ENCODE measurements at places on chromosomes 2 and 18.

- DNase-seq: no peak
Measured at GRCh38 chr18:9049495-9049809, 53.0 kb upstream of the NDUFV2 start.

GRCh38 chr18:5463390-5463789, 80.4 kb downstream of the EPB41L3 start:
- DNase-seq: no peak

DNA sequence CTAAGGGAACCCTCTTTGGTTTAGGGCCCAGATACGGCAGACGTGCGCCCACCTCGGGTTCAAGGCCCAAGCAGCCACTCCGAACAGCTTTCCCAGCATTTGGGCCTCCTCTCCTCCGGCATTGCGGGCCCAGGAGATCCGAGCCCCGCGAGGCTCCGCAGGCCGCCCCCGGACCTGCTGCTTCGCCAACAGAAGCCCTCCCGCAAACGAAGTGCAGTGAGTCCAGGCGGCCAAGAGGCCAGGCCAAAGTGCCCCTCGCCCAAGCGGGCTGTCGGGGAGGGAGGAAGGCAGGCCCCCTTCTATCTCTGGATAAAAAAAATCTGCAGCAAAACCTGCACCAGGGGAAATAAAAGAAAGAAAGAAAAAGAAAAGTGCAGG, 6.0 kb downstream of the EN1 start:
- no peak for DNase-seq

DNA sequence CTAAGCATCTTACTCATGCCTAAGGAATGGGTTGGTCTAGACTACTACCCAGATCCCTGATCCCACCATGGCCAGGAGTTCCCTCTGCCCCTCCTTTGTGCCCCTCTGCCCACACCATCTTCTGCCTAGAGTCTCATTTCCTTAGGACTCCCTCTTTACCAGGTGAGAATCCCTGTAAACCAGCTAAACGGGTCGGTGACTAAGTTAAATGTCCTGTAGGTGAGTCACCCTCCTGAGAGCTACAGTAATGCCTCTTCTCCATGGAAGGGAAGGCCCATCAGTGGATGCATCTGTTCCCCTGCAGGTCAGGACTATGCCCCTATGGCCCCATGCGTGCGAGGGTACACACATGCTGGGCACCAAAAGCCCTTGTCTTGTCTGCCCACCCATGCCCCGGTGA, 25.4 kb downstream of the PTGR3 start:
- DNase-seq: no peak

- no peak for DNase-seq
Measured at GRCh38 chr2:177682836-177683660, 290.5 kb downstream of the AGPS start.

- DNase-seq: no peak
Measured at GRCh38 chr2:43824951-43825493, 13.6 kb downstream of the ABCG5 start.

DNA sequence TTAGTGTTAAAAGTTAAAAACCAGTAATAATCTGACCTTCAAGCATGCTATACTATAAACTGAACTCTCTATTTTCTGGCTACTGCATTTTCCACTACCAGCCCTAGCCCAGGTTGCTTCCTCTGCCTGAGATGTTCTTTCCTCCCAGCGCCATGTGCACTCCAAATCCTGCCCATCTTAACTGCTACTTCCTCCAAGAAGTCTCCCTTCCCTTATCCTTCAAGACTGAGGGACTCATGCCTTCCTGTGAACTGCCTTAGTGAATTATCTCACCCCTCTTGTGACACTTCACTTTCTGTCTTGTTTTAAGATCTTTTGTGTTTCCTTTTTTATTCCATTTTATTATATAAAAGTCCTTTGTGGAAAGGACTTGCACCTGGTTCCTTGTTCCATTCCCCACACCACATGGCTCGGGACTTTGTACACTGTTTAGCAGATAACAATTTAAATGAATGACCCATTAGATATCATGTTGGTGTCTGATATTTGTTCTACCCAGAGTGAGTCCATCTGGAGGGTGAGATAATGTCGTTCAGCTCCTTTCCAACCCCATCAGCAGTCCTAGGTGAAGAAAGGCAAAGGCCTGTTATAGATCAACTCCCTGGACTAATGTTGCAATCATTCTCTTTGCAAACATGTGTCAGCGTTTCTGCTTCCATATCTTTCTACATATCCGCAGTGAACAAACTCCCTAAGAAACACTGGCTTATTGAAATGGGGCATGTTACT, 20.9 kb upstream of the AGFG1 start:
- DNase-seq: no peak

- no peak for DNase-seq
Measured at GRCh38 chr2:17871639-17872038, 6.8 kb upstream of the KCNS3 start.

GRCh38 chr2:201223089-201224073, 37.0 kb upstream of the CASP8 start:
- no peak for DNase-seq

DNA sequence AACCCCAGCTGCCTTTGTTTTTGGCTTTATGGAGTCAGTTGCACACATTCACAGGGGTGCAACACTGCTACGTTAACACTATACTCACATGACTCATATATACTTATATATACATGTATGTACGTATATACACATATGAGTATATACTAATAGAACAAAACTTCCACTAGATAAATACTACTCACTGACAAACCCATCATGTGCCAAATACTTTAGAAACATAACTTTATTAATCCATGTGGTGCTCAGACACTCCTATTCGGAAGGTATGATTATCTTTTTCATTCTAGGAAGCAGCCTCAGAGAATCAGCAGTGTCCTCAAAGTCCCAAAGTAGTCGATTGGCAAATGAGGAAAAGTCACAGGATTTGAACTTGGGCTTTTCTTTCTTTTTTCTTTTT, 7.9 kb downstream of the PMAIP1 start:
- DNase-seq: no peak

GRCh38 chr2:237863102-237863511, 3.7 kb downstream of the RAMP1 start:
- no peak for DNase-seq

GRCh38 chr18:7830468-7830867, 263.4 kb downstream of the PTPRM start:
- DNase-seq: no peak

DNA sequence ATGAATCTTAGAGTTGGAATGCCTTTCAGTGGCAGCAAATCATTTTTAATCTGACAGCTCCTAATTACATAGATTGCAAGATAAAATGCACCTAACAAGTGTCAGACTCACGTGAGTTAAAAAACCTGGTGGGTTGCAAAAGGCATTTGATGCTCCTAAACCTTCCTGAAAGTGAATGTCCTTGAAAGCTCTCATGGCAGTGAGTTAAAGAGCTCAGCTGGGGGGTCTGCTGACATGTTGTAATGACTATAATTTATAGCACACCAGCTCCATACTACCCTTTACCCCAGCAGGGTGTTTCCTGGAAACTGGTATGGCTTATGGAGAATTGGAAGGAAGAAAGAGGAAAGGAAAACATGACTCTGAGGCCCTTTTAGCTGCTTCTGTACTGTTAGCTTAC, 91.9 kb upstream of the CAVIN2 start:
- DNase-seq: no peak

DNA sequence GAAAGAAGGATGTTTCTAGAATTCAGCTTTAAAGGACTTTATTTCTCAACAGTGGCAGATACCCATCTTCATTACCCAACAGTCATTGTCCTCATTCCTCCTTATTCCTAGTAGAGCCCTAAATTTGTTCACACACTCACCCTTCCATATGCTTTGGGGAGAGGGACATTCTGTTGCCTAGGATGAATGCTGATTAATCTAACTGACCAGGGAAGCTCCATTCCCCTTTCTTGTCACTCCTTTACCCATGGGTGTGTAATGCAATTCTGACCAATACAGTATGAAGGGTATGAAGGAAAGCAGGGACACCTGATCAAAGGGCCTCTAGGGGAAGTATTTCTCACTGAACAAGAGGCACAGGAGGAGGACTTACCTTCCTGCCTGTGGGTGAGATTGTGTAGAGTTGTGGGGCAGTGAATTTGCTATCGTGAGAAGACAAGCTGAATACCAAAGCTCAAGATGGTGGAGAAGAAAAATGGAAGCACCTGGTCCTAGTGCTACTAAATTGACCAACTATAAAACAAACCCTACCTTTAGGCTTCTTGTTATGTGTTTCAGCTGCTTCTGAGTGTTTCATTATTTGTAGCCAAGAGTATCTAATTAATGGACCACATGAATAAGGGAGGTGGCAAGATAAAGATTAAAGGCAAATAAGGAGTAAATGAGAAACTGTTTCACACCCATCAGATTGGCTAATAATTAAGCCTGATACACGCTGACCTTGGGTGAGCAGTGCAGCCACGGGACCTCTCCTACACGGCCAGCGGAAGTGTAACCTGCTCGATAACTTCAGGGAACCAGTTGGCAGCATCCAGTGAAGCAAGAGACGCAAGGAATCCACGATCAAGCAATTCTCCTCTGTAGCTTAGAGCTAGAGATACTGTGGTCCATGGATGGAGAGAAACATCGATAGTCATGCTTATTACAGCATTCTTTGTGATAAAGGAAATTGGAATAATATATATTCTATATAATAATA, 202.3 kb downstream of the MYCN start:
- DNase-seq: no peak

Data from stimulated activated naive CD8-positive, alpha-beta T cell treated with anti-CD3 and anti-CD28 coated beads, Interleukin-15, amount 100 ng/mL, for 72 hours (primary cell).